AG20443 (cell line): ENCODE measurements at places on chromosomes 4 and X.
A peak's percentile ranks its signal among the peaks of the same experiment; 100 is the strongest.

DNA sequence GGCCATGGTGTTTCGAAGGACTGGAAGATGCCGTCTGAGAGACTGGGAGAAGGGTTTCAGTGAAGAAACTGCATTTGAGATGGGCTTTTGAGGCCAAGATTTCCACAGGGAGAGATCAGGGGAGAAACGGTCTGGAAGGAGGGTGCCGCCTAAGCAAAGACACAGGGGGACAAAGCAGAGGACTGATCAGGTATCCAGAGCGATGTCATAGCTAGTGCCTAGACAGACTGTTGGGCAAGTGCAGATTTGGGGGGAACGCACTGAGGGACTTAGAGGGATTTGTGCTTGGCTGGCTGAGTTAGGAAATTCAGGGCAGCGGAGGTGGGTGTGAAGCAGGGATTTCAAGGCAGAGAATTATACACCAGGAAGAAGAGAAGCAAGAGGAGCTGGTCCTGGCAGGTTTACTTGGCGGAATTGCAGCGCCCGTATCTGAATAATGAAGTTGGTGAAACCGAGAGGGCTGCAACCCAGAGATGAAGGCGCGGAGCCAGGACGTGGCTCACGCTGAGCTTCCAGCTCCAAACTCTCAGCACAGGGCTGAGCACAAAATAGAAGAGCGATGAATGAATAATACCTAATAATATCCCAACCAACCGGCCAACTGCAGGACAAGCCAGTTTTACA lies 106.9 kb downstream of the MAML3 start:
- no peak for DNase-seq

DNA sequence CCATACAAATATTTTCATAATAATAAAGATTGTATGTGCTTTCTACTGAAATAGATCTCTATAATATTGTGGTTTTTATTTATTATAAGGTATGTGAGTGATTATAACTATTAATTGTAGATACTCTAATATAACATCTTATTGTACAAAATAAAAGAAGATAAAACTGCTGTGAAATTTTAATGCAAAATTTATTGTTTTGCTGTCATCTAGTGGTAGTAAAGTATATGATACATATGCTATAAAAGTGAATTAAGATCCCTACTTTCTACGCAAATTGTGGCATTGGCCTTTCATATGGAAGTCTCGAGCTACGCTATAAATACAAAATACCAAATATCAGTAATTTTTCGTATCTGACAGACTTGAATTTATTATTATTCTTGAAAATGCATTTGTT lies 19.3 kb downstream of the YIPF7 start:
- DNase-seq = no peak

DNA sequence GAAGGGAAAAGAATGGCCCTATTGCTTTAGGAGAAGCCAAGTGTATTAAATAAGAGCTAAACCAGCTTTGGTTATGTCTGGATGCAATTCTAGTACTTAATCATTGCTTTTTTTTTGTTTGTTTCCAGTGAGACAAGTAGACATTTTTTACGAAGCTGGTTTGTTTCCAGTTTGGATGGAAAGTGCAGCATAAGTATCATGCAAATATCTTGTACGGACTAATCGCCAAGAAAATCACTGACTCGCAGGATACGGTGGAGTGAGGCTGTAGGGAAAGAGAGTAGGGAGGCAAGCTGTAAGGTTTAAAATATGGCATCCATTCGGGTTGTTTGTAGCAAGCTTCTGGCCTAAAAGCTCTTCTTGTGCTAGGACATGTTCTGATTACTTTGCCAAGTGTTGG lies 64.8 kb downstream of the HPGD start:
- no peak for DNase-seq

DNA sequence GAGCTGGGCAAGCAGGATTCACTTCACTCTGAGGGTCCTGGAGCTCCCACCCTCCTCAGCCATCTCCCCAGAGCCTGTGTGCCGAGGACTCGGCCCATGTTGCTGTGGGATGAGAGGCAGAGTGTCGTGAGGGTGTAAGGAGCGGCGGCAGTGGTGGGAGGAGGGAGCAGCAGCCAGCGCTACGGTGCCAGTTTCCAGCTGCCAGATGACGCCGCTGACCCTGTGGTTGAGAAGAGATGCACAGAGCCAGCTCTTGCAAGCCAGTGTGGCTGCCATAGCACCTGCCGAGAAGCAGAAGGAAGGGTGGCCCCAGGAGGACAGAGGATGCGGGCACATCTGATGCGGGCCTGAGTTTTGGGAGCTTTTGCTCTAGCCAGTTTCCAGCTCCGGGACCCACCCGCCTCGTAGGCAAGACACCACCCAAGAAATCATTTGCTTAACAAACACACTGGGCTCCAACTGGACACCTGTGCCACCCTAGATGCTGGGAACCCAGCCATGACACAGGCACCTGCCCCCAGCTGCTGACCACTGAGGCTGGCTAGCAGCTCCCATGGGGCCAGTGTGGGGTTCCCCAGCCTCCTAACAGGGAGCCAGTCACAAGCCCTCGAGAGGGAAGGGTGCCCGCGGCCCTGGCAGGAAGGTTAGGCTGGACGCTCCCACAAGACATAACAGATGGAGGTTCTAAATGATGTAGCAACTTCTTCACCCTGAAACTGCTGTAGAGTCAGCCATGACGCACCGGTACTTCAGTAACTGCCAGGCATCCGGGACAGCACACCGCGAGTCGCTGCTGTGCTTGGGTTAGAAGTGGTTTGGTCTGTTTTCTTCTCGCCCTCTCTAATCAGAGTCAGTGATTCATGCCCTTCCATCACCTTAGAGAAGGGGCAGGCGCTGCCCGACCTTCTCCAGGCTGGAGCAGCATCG lies 8.9 kb downstream of the MSANTD1 start:
- peak; percentile 51 for DNase-seq

DNA sequence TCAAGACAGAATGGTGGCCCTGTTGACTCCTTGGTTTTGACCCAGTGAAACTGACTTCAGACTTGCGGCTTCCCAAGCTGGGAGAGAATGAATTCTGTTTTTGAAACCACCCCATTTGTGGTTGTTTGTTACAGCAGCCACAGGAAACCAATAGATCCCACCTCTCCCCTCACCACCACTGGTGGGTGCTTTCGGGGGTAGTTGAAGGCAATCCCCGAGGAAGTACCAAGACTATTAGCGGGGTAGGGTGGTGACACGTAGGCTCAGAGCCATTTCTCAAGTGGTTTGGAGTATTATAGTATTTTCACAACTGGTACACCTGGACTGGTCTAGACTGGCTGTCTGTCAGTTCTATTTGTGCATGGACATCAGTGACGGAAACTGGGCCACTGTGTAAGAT lies 189.1 kb upstream of the RBPJ start:
- DNase-seq = no peak

DNA sequence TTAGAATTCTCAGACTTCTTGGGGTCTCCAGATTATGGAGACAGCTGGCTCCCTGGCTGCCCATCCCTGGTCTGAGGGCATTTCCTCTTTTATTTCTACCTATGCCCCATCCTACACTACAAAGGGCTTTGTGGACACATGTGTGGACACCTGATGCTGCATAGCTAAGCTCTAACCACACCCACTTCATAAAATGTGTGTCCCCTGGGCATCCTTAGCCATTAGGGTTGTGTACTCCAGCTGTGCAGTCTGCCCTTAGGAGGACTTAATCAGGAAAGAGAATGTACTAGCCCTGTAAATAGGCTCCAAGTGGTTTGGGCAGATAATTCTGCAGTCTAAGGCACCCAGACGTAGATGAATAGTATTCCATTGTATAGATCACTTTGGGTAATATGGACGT lies 47.0 kb downstream of the COQ2 start:
- no peak for DNase-seq
